ENCODE measurements at places on chromosomes 7 and 10. TPM values are rescaled to one million over a fixed set of nuclear protein-coding genes. Genes with fewer than 3 reads are reported as not detected.

The ELN gene
- total RNA-seq = 6.2 TPM

The LRIT1 gene
- not detected for total RNA-seq

The OR9A2 gene
- not detected for total RNA-seq

The HILPDA gene
- total RNA-seq = 10.2 TPM

The CYP26A1 gene
- total RNA-seq = 0.63 TPM

The TMEM184A gene
- total RNA-seq = under 0.01 TPM

The C7orf33 gene
- not detected for total RNA-seq

The AOAH gene
- 0.51 TPM for total RNA-seq

The AKR1D1 gene
- not detected for total RNA-seq

The TSPAN33 gene
- under 0.01 TPM for total RNA-seq

The IFIT1 gene
- 1.0 TPM for total RNA-seq

The PAX2 gene
- not detected for total RNA-seq

The TEX36 gene
- not detected for total RNA-seq

The SLC26A4 gene
- total RNA-seq = 10.4 TPM

The OIT3 gene
- total RNA-seq = 0.13 TPM

The ZNF239 gene
- total RNA-seq = 0.13 TPM

Measured in dermis microvascular lymphatic vessel endothelial cell (primary cell).